Left ventricle myocardium inferior (tissue), 1 donor: ENCODE measurements at places on chromosomes 3 and 15. TPM values are rescaled to one million over a fixed set of nuclear protein-coding genes. Genes with fewer than 3 reads are reported as not detected.

DNA sequence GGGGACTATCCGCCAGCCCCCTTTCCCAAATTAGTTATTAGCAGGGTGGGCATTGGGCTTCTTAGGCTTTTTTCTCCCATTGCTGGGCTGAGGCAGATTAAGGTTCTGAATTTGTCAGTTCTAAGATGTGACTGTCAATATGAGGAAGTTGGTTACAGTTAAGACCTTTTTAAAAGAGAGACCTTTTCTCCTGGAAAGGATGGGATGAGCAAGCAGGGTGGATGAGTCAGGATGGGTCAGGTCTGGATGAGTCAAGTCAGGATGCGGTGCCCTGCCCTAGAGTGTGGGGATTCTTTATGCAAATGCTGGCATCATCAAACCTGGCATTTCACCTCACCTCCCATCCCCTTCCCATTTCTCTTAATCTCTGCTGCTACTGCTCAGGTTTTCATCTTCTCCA lies 1.9 kb downstream of the AEN start:
- DNase-seq = no peak

- no peak for DNase-seq
Observed at GRCh38 chr3:13689373-13690260, 140.7 kb downstream of the FBLN2 start.

- DNase-seq = peak; percentile 64
Observed at GRCh38 chr15:79184465-79184892, 93.9 kb upstream of the RASGRF1 start.

DNA sequence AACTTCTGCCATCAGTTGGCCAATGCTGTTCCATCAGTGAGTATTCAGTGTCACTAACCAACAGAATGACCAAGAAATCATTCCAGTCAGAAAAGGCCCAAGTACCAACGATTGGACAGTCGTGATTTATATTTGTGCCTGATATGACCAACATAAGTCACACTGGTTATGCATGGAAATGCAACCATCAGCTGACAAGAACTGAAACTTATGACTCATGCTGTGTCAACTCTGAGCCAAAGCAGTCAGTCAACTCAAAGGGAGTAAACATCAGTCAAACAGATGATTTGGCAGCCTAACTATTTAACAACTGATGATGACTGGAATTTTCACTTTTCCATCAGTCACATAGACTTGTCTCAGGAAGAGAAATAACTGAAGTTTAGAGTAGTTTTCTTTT lies 142.4 kb downstream of the ANXA2 start:
- no peak for DNase-seq

DNA sequence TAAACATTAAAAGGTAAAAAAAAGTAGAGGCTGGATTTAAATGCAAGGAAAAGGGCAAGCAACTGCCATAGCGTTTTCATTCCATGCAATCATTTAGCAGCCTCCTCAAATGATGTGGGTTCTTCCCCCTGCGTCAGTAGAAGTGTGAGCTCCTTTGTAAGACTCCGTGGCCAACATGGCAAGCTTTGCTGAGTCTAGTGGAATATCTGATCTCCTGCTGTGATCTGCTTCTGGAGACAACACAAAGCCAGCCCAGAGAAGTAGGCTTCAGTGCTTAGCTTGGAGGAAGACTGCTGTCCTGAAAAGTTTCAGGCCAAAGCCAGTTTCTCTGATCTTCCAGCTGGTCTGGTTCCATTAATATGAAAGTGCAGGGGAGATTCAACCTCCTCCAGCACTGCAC lies 70.4 kb downstream of the ARPP21 start:
- DNase-seq = no peak

GRCh38 chr3:23161896-23162570 lies 41.1 kb upstream of the UBE2E2 start:
- DNase-seq = no peak

GRCh38 chr3:152595975-152596821 lies 238.7 kb upstream of the P2RY1 start:
- DNase-seq = no peak

GRCh38 chr3:4501437-4501836 lies 8.3 kb downstream of the ITPR1 start:
- no peak for DNase-seq

- peak; percentile 62 for DNase-seq
Observed at GRCh38 chr15:65072027-65072426, 4.2 kb upstream of the RASL12 start.

CADM2 gene
- total RNA-seq = 4.3 TPM
